AML-193 (cell line): ENCODE measurements at places on chromosomes 2 and 18.

DNA sequence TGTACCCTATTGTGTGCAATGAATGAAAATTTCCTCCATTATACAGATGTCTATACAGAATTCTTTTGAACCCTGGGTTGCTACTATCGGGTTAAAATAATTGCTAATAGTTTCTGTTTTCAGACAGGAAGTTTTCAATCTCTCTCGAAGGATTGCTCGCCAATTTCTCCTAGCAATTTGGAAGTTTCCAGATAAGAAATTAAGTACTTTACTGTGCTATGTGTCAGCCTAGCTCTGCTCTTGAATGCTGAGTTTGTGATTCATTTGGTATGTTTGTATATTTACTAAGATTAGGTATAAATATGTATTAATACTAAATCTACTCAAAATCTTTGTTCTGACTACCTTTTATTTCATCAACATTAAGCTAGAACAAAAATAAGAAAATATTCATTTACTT lies 74.6 kb upstream of the ARL5A start:
- DNase-seq: no peak

DNA sequence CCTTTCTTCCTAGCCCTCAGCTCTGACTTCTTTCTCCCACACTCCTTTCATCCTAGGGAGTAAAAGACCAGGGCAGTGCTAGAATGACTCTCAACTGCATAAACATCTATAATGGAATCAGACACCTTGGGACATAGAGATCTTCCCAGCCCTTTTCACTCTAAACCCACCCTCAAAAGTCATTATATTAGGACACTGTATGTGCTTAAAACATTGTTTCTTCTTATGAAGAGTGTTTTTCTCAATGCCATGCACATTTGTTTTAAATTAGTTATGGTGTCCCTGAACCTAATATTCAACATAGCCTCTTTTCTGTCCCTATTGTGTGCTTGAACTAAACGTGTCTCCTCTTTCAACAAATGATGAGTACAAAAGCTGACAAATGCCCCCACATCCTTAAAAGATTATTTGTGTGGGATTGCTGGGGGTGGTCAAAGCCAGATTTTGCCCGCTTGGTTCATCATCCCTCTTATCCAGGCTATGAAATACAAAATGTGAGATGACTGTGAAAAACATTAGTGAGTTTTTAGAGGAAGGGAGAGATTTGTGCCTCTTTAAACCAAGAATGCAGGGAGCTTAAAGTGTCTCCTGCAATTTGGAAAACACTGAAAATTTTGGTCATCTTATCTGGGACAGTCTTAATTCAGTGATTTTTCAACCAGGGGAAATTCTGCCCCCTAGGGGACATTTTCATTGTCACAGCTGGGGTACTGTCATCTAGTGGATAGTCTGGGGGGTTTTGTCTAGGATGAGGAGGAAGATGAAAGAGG lies 29.0 kb downstream of the SERPINB5 start:
- no peak for DNase-seq

GRCh38 chr2:88669482-88670214 lies 21.8 kb upstream of the RPIA start:
- DNase-seq: no peak

DNA sequence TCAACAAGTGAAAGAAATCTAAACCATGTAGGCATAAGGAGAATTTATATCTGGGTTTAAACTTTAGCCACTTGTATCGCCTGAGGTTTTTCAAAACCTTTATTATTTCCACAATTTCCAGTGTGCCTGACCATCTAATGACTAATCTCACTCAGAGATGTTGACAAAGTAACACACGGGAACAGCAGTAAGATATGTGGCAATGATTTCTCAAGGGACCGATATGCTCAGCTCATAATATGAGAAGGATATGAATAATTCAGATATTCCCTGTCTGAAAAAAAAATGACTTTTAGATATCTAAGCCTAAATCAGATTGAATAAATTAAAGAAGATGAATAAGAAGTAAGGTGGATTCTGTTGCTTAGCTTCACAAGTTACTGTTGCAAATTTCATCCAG lies 43.5 kb downstream of the TMEM163 start:
- no peak for DNase-seq

DNA sequence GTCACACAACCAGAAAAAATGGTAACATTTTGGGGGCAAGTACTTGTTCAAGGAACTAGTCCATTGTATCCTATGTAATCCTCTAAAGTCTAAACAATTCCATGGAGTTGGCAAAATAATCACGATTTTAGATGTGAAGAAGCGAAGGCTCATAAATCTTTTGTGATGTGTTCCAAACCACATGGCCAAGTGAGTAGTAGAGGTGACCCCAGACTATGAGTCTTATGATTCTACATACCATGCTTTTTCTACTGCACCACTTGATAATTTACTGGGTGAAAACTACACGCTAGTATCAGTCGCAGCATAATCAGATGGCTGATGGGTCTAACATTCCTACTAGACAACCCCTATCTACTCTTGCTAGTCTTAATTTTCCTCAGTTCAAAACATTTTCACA lies 371.4 kb downstream of the OSR1 start:
- DNase-seq: no peak

DNA sequence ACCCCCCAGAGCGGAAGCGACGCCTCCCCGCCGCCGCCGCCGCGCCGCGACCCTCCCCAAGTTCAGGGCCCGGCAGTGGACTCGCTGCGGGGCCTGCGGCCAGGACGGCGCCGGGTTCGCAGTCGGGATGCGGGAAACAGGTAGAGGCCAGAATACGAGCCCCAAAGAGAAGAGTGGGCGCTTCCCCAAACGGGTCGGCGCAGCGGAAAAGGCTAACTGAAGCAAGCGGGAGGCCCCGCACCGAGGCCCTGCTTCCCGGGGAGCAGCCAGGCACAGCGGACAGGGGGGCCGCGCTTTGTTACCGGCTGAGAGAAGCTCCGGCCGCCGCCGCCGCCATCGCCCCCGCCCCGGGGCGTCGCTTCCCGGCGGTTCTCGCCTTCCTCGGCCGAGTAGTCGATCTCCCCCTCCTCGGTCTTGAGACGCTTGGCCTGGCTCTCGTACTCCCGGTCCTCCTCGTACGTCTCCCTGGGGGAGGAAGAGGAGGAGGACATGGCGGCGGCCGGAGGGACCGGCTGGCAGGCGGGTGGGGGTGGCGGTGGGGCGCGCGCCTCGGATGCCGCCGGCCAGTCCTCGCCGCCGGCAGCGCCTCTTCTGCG lies 494 bp downstream of the HNRNPLL start:
- no peak for DNase-seq

DNA sequence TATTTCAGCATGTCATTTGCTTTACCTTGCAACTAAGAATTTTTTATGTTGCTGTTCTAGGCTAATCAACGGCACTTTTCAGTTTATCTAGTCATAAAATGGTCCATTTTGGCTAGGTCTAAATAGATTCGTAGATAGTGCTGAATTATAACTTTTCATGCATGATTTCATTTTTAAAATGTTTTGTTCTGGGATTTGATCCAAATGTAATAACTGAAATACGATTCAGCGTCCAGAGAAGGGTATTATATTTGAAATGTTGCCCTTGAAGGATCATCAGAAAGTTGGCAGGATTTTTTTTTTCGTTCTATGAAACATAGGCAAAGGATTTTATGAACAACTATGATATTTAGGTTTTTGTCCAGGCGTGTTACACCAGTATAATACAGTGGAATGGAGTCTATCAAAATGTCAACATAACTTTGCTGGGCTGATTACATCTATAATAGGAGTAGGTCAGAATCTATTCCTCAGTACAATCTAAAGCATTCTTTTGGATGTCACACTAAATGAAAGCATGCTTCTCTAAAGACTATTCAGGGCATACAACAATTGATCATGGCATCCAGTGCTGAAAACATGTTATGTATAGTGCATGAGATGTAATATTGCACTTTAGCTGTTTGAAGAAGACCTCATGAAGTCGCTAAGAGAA lies 24.8 kb downstream of the TTC27 start:
- DNase-seq: no peak

- DNase-seq: no peak
Observed at GRCh38 chr2:178764097-178764496, 43.1 kb downstream of the TTN start.

DNA sequence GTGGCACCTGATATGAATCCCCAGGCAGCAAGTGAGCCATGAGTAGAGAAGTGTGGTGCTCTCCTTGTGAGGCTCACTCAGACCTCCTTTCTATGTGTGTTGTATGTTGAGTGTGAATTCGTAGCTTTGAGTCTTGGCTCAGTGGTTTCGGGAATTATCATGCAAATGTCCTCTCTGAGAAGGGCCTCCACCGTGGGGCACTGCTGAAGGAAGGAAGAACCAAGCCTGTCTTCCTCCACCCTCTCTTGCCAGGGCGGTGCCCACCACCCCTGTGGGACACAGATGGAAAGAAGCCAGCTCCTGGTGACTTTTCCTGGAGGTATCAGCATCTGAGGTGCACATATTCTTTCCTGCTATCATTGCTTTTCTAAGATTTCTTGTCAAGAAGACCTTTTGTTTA lies 156.1 kb downstream of the MYT1L start:
- no peak for DNase-seq

DNA sequence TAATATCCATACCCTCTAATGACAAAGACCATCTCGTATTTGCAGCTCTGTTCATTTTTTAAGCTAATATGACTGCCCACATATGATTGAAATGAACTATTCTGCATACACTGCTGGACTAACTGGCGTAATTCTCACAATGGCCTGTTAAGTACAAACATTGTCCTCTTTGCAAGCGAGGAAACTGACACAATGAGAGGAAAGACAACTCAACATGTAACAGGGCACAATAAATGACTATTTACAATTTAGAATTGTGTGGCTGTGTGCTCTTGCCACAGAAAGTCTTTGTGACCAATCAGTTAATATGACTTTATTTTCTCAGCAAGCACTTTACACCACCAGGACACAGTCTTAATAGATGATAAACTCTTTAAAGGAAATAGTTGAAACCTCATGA lies 498.0 kb downstream of the CNTNAP5 start:
- DNase-seq: no peak

GRCh38 chr2:168136392-168136977 lies 110.9 kb downstream of the STK39 start:
- peak; percentile 56 for DNase-seq

- no peak for DNase-seq
Observed at GRCh38 chr2:143604566-143604959, 475.3 kb downstream of the ARHGAP15 start.

- DNase-seq: peak; percentile 29
Observed at GRCh38 chr2:170707821-170708795, 7.0 kb upstream of the SP5 start.

GRCh38 chr2:75640621-75641121 lies 5.9 kb upstream of the MRPL19 start:
- DNase-seq: peak; percentile 47

DNA sequence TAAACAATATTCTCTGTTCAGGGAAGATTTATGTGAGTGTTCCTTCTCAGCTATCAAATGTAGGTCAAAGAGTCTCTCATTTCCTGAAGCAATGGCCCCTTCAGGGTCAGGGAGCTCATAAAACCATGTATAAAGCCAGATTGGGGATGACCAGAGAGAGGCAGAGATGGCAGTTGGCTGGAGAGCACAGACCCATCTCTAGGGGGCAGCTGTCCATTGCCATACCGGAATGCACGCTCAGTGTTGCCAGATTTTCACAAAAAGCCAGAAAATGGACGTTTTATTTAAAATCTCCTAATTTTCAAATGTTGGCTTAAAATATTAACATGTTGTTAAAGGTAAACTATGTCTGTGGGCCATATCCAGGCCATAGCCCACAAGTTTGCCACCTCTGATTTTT lies 1920.7 kb upstream of the CELF4 start:
- DNase-seq: no peak

- DNase-seq: no peak
Observed at GRCh38 chr2:118190474-118190873, 102.2 kb downstream of the INSIG2 start.

DNA sequence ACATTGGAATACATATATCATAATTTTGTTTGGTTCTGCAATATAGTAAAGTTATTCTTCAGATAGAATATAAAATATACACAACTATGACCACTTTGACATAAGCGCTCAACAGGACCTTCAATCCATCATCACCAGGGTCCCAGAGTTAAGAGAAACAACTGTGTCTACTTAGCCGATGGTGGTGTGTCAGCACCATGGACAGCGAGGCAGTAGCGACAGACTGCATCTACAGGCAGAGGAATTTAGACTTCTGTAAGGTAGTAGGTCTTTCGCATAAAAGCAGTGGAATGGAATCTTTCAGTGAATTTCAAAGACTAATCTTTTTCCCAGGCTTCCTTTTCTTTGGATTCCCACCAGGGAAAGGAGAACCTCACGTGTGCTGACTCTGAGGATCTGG lies 20.5 kb upstream of the LRPPRC start:
- DNase-seq: peak; percentile 45

- DNase-seq: no peak
Observed at GRCh38 chr2:117703858-117704257, 110.6 kb upstream of the DDX18 start.

DNA sequence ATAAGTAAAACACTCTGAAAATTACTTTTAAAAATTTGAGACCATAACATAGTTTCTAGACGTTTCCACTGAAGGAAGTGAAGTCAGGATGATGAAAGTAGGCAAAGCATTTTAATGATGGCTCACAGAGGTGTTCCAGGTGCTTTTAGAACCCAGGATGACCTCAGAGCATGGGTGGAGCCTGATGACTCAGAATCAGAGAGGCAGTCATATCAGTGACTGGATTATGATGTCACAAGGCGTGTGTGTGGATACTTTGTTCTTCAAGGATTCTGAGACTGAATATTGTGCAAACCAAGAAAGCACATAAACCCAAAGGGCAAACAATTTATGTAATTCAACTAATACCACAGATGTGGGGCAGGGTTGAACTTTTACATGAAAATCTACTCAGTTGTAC lies 208.0 kb upstream of the FBXO11 start:
- no peak for DNase-seq

GRCh38 chr2:9247177-9247576 lies 40.6 kb downstream of the ASAP2 start:
- no peak for DNase-seq

DNA sequence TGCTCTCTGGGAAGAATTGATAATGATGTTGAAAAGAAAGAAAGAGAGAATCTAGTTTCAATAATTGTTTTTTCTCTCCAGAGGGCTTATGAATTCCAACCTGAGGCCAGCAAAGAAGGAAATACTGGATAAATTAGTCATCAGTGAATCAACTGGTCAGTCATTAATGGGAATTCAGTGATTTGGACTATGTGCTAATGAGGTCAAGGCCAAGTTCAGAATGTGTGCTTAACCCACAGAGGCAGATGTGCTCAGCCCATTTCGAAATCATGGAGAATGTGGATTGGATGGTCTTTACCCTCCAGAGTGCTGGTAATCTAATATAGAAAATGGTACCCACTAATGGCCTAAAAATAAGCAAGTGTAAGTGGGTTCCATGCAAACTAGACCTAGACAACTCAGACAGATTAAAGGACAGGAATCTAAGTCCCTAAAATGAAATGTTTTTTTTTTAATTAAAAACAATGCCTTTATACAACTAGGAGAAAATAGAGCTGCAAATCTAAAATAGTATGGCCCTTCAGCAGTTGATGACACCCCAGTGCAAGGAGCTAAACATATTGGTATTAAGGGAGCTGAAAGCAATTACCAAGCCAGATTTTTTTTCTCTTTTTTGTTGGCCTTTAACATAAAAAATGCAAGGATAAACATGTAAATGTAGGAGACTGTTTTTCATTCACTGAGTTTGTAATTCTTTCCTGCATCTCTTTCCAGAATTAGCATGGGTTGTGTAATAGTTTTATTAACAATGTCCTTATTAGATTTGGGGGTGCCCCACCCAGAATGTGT lies 296.9 kb downstream of the SATB2 start:
- DNase-seq: no peak

- DNase-seq: no peak
Observed at GRCh38 chr2:12612671-12613070, 104.1 kb upstream of the TRIB2 start.

GRCh38 chr2:241637795-241638660 lies 535 bp downstream of the ATG4B start:
- no peak for DNase-seq
